Chondrocyte (in vitro differentiated cells): ENCODE measurements at places on chromosomes 13 and 19. TPM values are rescaled to one million over a fixed set of nuclear protein-coding genes. Genes with fewer than 3 reads are reported as not detected.

The SOHLH2 gene
- total RNA-seq = 0.15 to 0.19 TPM in 2 of 3 replicates, not detected in the other

The C19orf73 gene
- total RNA-seq = 1.1 to 1.7 TPM (median 1.6 TPM) in 3 replicates

The FOSB gene
- 25.5 to 50.9 TPM (median 43.8 TPM) in 3 replicates for total RNA-seq

The CEACAM19 gene
- 5.2 to 6.5 TPM (median 5.4 TPM) in 3 replicates for total RNA-seq

GRCh38 chr13:110881839-110882627 is 32.8 kb downstream of the ANKRD10 start:
- H3K27ac ChIP-seq = no peak overlapping the region
- no peak overlapping the region for H3K4me3 ChIP-seq
- no peak for DNase-seq
- peaks cover 2% of the 10 kb centered on the region for H3K36me3 ChIP-seq
- H3K4me1 ChIP-seq = peaks cover 16% of the 10 kb centered on the region

GRCh38 chr19:43623889-43624670 is 4.7 kb upstream of the ZNF428 start:
- no peak overlapping the region for H3K4me3 ChIP-seq
- no peak overlapping the region for H3K27ac ChIP-seq
- H3K27me3 ChIP-seq = no peaks in the 10 kb centered on the region
- no peaks in the 10 kb centered on the region for H3K36me3 ChIP-seq

DNA sequence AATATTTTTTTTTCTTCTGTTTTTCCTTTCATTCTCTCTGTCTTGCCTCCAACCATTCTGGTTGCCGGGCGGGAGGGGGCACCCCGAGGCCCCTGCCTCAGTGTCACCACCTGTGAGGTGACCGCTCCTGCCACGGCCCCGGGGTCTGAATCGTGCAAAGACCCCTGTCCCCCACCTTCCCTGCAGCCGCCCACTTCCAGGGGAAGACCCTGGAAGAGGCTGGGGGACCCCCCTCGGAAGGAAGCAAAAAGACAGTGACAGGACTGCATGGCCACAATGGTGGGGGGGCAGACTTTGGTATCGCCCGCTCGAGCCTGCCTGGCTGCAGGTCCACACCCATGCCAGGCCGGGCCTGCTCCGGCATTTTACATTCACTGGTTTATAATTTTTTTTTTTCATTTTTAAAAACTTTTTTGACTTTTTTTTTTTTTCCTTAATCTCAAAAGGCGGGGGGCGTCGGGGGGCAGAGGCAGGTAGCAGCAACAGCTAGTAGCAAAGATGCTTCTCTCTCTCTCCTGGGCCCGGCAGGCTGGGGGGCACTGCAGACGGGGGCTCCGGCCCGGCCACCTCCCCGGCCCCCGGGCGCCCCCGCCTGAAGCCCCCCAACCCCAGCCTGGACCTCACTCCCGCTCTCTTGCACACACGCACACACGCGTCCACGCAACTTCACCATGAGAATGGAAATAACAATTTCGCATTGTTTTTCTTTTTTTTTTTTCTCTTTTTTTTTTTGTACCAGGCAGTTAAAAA is 22.6 kb downstream of the ZBTB7A start:
- no peak for DNase-seq
- H3K4me3 ChIP-seq = no peak overlapping the region
- no peaks in the 10 kb centered on the region for H3K27me3 ChIP-seq
- no peaks in the 10 kb centered on the region for H3K4me1 ChIP-seq

DNA sequence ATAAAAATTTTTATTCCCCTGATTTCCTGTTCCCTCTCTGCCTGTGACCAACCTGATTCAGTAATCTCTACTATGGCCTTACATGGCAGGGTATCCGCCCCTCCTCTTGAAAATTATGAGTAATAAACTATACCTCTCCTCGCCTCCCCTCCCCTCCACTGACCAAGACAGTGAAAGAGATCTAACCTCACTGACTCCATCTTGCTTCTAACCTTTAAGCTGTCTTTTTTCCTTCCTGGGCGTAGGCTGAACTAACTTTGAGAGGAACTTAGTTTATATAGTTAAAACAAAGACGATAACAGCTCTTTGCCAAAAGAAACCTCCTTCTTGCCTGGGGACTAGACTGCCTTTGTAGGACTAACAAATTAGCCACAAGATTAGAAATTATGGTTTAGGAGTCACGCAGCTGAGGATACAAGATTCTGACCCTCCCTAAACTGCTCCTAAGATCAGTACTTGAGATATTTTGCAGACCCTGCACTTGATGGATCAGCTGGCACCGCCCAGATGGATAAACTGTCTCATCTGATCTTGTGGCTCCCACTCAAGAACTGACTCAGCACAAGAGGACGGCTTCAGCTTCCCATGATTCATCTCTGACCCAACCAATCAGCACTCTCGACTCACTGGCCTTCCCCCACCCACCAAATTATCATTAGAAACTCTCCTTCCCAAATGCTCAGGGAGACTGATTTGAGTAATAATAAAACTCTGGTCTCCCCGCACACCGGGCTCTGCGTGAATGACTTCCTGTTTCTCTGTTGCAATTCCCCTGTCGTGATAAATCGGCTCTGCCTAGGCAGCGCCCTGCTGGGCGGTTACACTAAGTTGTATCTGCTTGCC is 187.1 kb downstream of the TDRD3 start:
- H3K4me1 ChIP-seq = peaks cover 27% of the 10 kb centered on the region
- no peak for DNase-seq
- peak overlapping the region; percentile 85 for H3K27ac ChIP-seq
- no peaks in the 10 kb centered on the region for H3K36me3 ChIP-seq

DNA sequence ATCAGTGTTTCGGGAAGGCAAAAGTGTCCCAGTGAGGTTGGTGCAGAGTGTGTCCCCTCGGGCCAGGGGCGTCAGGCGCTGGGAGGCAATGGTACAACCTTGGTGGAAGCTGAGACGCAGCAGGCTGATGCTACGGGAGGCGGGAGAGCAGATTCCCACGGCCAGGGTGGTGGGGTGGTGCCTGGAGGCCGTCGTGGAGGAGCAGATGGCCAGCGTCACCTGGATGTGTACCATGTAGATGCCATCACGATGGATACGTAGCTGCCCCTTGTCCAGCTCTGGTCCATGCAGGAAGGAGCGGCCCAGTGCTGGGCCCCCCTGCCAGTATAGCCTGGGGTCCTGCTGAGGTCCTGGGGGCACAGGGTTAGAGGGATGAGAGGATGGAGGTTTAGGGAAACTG is 4.9 kb downstream of the CD70 start:
- H3K4me1 ChIP-seq = peaks cover 44% of the 10 kb centered on the region
- peaks cover 2% of the 10 kb centered on the region for H3K36me3 ChIP-seq
- no peak overlapping the region for H3K4me3 ChIP-seq
- no peak overlapping the region for H3K27ac ChIP-seq
- no peak for DNase-seq
- H3K27me3 ChIP-seq = peaks cover 53% of the 10 kb centered on the region

GRCh38 chr19:55479451-55480230 is 3.2 kb downstream of the ZNF628 start:
- no peak for DNase-seq
- H3K36me3 ChIP-seq = no peaks in the 10 kb centered on the region
- no peaks in the 10 kb centered on the region for H3K27me3 ChIP-seq
- peaks cover 38% of the 10 kb centered on the region for H3K4me1 ChIP-seq
- peak overlapping the region; percentile 26 for H3K4me3 ChIP-seq

DNA sequence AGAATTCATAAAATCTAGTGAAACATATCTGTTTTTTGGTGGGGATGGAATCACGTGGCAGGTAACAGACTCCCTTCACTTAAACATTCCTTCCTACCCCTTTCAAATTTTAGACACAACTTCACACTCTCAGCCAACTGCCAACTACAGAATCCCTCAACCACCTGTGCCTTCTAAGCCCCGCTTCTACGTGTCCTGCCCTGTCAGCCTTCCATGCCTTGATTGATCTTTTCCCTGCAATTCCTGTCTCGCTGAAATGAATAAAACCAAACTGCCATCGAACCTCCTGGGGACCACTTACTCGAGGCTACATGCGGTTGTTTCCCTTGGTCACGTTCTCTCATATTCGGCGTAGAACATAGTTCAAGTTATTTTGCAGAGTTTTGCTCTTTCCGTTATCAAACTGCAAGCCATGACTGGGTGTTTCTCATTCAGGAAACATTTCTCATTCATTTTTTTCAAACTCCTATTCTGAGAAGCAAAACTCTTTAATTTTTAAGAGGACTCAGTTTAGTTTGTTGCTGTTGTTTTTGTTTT is 1.1 kb downstream of the ZNF625 start:
- no peaks in the 10 kb centered on the region for H3K27me3 ChIP-seq
- peak overlapping the region; percentile 93 for H3K27ac ChIP-seq
- H3K36me3 ChIP-seq = peaks cover 18% of the 10 kb centered on the region
- peak overlapping the region; percentile 89 for H3K4me3 ChIP-seq
- H3K4me1 ChIP-seq = peaks cover 21% of the 10 kb centered on the region

- no peaks in the 10 kb centered on the region for H3K27me3 ChIP-seq
- no peak overlapping the region for H3K27ac ChIP-seq
- H3K4me3 ChIP-seq = no peak overlapping the region
- DNase-seq = no peak
- H3K4me1 ChIP-seq = peaks cover 7% of the 10 kb centered on the region
- H3K36me3 ChIP-seq = peaks cover 16% of the 10 kb centered on the region
Observed at GRCh38 chr13:39688699-39689405, 33.4 kb downstream of the COG6 start.

DNA sequence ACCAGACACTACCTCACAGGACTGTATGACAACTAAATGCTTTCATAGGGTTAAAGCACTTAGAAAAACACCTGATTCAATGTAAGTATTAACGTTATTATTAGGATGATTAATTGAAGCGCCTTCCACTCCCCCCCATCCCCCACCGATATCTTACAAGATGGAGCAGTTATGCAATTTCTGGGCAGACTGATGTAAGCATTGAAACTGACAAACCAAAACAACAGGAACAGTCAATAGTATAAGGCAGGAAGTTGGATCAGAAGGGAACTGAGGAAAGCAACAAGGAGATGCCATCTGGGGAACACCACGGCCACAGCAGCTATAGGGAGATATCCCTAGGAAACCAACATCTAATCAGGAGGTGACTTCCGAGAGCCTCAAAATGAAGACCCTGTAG is 3.8 kb downstream of the LCP1 start:
- no peaks in the 10 kb centered on the region for H3K27me3 ChIP-seq
- DNase-seq = no peak
- H3K4me3 ChIP-seq = no peak overlapping the region
- no peaks in the 10 kb centered on the region for H3K4me1 ChIP-seq
- H3K36me3 ChIP-seq = no peaks in the 10 kb centered on the region

- no peaks in the 10 kb centered on the region for H3K27me3 ChIP-seq
- H3K4me1 ChIP-seq = peaks cover 5% of the 10 kb centered on the region
- no peak for DNase-seq
Observed at GRCh38 chr13:35512271-35512920, 35.9 kb upstream of the MAB21L1 start.

DNA sequence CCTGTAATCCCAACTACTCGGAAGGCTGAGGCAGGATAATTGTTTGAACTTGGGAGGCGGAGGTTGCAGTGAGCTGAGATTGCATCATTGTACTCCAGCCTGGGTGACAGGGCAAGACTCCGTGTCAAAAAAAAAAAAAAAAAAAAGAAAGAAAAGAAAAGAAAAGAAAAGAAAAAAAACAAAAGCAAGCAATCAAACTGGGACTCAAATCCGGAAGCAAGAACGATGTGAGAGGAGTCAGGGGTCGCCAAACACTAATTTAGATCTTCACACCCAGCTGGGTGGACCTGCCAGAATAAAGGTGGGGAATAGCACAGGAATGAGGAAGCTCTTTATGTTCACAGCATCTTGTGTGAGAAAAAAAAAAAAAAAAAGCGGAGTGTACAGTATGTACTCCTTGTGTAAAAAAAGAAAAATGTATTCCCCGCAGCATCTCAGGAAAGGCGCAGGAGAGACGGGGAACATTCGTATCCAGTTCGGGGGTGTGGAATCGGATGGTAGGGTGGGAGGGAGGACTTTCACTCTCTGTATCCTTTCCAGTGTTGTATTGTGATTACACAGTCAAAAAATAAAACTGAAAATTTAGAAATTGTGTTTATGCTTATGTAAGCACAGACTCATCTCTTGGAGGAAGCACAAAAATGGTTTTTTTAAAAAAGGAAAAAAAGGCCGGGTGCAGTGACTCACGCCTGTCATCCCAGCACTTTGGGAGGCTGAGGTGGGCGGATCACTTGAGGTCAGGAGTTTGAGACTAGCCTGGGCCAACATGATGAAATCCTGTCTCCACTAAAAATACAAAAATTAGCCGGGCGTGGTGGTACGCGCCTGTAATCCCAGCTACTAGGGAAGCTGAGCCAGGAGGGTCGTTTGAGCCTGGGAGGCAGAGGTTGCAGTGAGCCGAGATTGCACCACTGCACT is 7.6 kb downstream of the DNAJB1 start:
- H3K27ac ChIP-seq = peak overlapping the region; percentile 93
- peaks cover 51% of the 10 kb centered on the region for H3K4me1 ChIP-seq
- DNase-seq = no peak
- peak overlapping the region; percentile 41 for H3K4me3 ChIP-seq
- H3K36me3 ChIP-seq = peaks cover 10% of the 10 kb centered on the region
